T-helper 17 cell (primary cell): ENCODE measurements at places on chromosomes 11 and 22.

DNA sequence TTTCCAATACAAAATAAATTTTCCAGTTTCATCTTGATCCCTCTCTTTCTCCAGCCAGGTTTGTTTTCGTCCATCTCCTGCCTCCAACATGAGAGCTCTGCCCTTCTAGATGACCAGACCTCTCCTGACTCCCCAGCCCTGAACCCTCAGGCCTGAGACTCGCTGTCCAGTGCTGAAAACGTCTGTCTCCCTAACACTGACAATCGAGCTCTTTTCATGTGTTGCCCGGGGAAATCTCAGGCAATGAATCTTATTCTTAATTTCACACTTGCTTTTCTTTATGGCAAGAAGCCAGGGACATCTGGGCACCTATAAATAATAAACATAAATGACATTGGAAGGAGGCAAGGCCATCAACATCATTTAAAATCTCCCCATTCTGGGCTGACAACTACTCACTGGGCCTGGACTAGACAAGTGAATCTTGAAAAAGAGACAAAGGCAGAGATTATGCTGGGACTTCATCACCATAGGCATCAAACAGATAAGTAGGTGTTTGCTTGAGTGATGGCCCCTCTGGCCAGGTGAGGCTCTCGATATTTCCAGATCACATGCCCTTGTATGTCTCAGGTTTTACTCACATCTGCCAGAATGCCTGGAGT, 274.5 kb upstream of the B3GAT1 start:
- no peak for DNase-seq

DNA sequence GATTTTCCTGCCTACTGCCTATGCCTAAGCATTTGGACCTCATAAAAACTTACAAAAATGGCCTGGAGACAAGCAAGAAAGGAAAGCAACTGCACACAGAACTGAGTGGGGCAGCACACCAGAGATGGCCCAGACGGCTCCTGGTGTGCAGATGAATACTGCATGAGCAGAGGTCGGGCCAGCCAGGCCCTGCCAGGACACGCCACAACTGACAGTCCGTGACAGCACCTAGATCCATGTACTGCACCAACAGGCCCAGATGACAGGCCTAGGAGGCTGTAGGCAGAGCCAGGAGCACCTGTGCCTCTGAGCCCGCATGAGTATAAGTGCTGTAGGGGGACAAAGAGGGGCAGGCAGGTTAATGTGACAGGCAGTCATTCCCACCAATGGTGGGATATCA, 160.2 kb downstream of the IGLL1 start:
- no peak for DNase-seq

GRCh38 chr11:86896441-86896841, 58.8 kb downstream of the FZD4 start:
- no peak for DNase-seq

GRCh38 chr11:42049650-42050049, 590.2 kb upstream of the LRRC4C start:
- DNase-seq: no peak

DNA sequence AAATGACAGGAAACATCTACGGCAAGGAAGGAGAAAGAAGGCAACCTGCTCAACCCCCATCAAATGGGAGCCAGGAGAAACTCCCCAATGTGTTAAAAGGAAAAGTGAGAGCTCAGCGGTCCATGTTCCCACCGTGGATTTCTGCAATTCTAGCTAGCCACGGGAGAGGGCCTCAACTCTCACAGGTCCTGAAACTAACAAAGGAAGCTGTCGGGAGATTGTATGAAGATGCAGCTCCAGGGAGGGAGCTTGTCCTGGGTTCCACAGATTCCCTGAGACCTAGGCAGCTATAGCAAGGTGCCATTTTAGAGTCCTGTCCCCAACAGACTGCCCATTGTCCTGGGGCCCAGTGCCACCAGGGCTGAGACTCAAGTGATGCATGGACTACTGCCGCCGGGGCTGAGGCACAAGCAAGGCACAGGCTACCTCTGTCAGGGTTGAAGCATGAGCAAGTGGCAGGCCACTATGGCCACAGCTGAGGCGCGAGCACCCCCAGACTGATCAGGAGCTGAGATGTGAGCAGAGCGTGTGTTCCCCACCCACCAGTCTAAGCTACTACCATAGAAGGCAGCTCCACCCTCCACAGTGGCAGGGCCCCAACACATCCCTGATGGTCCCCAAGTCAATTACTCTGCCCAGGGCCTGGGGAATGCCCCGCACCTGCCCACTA, 31.3 kb downstream of the RSF1 start:
- no peak for DNase-seq

DNA sequence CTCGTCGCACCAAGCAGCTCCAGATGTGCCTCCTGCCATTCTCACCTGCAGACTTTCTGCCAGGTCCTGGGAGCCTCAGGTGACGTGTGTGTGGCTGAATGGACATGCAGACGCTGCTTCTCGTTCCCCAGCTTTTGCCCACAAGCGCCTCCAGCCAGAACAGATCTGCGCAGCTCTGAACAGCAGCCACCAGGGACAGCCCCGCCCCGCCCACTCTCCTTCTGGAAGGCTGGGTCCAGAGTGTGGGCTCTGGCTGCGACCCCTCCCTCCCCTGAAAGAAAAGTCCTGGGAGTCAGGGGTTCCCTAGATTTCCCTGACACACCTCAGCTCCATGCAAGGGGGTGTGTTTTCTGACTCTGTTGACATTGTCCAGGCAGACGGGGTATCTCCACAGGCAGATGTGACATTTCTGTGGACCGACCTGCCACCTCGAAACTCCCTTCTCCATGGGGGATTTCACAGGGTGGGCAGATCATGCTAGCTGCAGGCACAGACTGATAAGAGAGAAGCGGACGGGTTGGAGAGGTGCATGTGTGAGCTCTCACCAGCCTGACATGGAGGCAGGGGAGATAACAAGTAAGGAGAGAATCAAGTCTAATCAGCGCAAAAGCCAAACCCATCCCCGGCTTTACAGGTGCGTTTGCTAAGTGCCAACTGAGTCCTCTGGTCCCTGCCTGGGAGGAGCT, 19.8 kb downstream of the SLCO2B1 start:
- DNase-seq: no peak

DNA sequence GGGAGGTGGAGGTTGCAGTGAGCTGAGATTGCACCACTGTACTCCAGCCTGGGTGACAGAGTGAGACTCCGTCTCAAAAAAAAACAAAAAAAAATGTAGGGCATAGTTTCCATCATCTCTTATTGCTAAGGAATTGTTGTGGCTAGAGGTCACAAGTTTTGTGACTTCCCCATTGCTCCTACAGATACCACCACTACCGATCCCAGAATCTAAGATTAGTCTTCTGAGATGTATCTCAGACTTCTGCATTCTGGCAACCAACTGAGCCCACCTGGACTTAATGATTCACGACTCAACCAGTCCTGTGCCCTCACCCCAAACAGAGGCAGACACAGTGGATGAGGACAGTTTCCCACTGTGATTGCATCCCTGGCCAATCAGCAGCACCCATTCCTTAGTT, 148.9 kb downstream of the NECTIN1 start:
- DNase-seq: no peak

DNA sequence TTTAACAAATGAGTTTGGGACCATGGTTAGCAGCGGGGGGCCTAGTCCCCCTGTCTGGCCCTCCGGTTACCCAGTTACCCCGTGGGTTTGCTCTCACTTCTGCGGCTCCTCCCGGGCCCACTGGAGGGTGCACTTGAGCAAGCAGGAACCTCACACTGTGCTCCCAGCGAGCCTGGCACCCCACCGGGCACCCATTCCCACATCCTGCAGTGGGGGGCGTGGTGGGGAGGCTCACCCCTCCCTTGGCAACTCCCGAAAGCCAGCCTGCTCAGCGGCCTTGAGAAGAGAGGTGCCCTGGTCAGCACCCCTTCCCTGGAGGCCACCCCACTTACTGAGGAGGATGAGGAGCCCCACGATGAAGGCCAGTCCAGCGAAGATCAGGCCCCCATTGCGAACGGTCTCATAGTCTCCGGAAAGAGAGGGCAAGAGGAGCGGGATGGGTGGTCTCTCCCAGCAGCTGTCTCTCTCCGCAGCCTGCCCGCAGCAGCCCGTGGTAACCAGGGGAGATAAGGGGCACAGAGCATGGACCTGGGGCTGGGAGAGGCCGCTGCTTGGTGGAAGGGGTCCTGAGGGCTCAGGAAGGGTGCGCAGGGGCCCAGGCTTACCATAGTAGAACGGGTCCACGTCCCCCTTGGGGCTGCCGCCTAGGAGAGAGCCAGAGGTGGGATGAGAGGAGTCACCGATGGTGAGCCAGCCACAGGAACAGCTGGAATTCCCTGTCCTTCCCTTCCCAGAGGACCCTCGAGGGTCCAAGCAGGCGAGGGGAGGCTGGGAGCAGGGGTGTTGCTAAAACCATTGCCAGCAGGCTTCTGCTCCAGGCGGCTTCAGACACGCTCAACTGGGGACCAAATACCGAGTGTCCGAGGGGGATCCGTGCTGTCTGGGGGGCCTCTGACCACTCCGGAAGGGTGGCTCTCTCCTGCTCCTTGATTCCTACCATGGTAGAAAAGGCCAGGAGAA, 2.2 kb downstream of the FXYD2 start:
- peak; percentile 34 for DNase-seq

GRCh38 chr22:20418211-20418788, 19.3 kb downstream of the SCARF2 start:
- peak; percentile 52 for DNase-seq

GRCh38 chr11:8033305-8034105, 46.4 kb downstream of the EIF3F start:
- DNase-seq: peak; percentile 28

GRCh38 chr11:117524468-117525183, 197.0 kb downstream of the CEP164 start:
- no peak for DNase-seq

DNA sequence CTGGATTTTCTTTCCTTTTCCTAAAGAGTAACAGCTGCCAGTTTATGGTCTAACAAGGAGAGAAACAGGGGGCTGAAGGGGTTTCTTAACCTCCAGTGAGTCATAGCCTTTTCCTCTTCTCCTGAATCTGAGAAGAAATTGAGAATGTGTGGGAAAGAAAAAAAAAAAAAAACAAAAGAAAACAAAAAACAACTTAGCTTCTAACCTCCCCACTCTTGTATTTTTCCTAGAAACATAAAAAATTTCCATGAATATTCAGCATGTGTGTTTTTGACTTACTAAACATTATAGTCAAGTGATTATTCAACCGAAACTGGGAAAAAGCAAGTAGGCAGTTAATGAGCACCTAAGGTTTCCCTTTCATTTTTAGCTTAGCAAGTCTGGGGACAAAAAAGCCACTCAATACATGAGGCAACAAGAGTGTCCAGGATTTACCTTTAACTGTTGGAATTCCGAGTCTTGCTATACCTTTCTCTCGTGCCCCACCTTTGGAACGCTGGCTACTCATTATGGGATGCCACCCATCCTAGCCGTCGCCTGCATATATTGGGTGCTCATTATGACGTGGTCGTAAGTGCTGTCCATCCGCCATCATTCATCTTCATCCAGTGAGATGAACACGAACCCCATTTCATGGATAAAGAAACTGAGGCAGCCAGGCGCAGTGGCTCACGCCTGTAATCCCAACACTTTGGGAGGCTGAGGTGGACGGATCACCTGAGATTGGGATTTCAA, 2.4 kb downstream of the ASPHD2 start:
- DNase-seq: no peak

- no peak for DNase-seq
Observed at GRCh38 chr11:11381471-11382105, 28.5 kb upstream of the CSNK2A3 start.

- no peak for DNase-seq
Observed at GRCh38 chr11:16945671-16946469, 68.3 kb downstream of the PLEKHA7 start.

GRCh38 chr11:66333220-66333877, 2.9 kb downstream of the RIN1 start:
- no peak for DNase-seq

- DNase-seq: no peak
Observed at GRCh38 chr11:64804346-64805210, 1.6 kb upstream of the MAP4K2 start.

- DNase-seq: no peak
Observed at GRCh38 chr11:86617502-86617901, 54.9 kb downstream of the ME3 start.

- DNase-seq: no peak
Observed at GRCh38 chr11:86181379-86181778, 63.2 kb upstream of the EED start.

GRCh38 chr11:34546511-34547209, 33.1 kb upstream of the ELF5 start:
- no peak for DNase-seq

GRCh38 chr22:37996079-37996478, 11.7 kb upstream of the SOX10 start:
- no peak for DNase-seq

GRCh38 chr22:42805016-42805997, 51.8 kb downstream of the ARFGAP3 start:
- DNase-seq: no peak

- no peak for DNase-seq
Observed at GRCh38 chr11:22742157-22742613, 75.8 kb downstream of the GAS2 start.

DNA sequence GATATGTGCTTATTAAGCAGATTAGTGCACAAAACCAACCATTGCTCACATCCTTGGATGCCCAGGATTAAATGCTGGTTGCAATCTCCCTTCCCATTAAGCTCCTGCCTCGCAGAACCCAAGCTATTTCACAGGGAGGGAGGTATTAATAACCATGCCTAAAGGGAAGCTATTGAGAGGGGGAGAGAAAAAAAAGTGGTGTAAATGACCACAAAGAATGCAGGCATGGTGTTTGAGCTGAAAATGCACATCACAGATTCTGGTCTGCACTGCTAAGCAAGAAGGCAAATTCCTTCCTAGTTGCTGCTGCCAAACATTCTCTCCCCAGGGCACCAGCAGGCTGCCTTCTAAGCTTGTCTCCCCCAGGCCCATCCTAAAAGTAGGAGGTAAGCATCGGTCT, 92.0 kb upstream of the ISX start:
- no peak for DNase-seq

DNA sequence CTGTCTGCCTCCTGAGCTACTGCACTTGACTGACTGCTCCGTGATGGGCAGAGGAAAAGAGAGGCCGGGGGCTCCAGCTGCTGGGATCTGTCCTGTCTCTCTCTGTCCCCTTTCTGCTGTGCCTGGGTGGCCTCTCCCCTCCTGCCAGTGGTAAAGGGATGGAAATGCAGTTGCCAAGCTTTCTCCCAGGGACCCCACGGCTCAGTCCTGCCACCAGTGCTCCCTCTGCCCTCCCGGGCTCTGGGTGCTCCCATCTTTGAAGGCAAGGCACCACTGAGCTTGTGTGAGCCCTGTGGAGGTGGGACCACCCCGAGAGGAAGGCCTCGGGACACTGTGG, 32.0 kb downstream of the NADSYN1 start:
- DNase-seq: no peak
